ENCODE measurements at places on chromosomes 7 and 10. TPM values are rescaled to one million over a fixed set of nuclear protein-coding genes. Genes with fewer than 3 reads are reported as not detected.

GRCh38 chr7:80707318-80707717 is 68.9 kb downstream of the CD36 start:
- DNase-seq, result no peak

METTL27 gene
- 4.6 TPM for total RNA-seq

UMAD1 gene
- total RNA-seq, result 18.5 TPM

- no peak for DNase-seq
These were observed 1279.8 kb downstream of the GATA3 start for GRCh38 chr10:9334270-9334669.

GRCh38 chr10:16009785-16010184 is 149.5 kb upstream of the MINDY3 start:
- DNase-seq, result no peak

SH3PXD2A gene
- 91.4 TPM for total RNA-seq

GRCh38 chr10:51624013-51624412 is 75.4 kb downstream of the CSTF2T start:
- DNase-seq, result no peak

FZD1 gene
- 7.3 TPM for total RNA-seq
